Psoas muscle (tissue), 8 donors: ENCODE measurements at places on chromosomes 7 and 10. TPM values are rescaled to one million over a fixed set of nuclear protein-coding genes. Genes with fewer than 3 reads are reported as not detected.

Gene WBP1L
- 77.2 TPM for total RNA-seq

Gene GRM3
- not detected for total RNA-seq

Gene SRRM3
- total RNA-seq, result 0.69 TPM

Gene GIMAP6
- 16.5 TPM for total RNA-seq

Gene TFR2
- total RNA-seq, result not detected

Gene ENO4
- total RNA-seq, result not detected

Gene KCP
- 0.15 TPM for total RNA-seq

Gene CCDC172
- total RNA-seq, result not detected

Gene HOGA1
- total RNA-seq, result 3.8 TPM

Gene SLF2
- total RNA-seq, result 20.1 TPM

Gene GPC2
- 0.38 TPM for total RNA-seq

Gene CYP3A7
- total RNA-seq, result not detected

Gene UCMA
- not detected for total RNA-seq

Gene EIF3A
- 148 TPM for total RNA-seq

Gene BAIAP2L1
- total RNA-seq, result 2.0 TPM

Gene GAD2
- not detected for total RNA-seq

Gene CPA4
- 2.5 TPM for total RNA-seq

Gene MBL2
- not detected for total RNA-seq

Gene CH25H
- total RNA-seq, result not detected

Gene AHR
- 9.2 TPM for total RNA-seq

Gene HOXA5
- total RNA-seq, result 6.6 TPM

Gene CALML5
- not detected for total RNA-seq

Gene CCDC3
- 10.1 TPM for total RNA-seq

Gene RPP30
- 35.3 TPM for total RNA-seq

Gene ASZ1
- not detected for total RNA-seq

Gene FZD1
- 2.3 TPM for total RNA-seq

Gene PIK3CG
- 1.6 TPM for total RNA-seq

Gene SPDYE11
- not detected for total RNA-seq

Gene UNC5B
- 3.0 TPM for total RNA-seq

Gene C10orf62
- 1.0 TPM for total RNA-seq

Gene GIMAP8
- 6.1 TPM for total RNA-seq

Gene TAS2R3
- 0.20 TPM for total RNA-seq
